ENCODE measurements at places on chromosomes 2 and 18.

- DNase-seq, result peak; percentile 23
Measured at GRCh38 chr18:33951031-33951430, 273.7 kb downstream of the NOL4 start.

DNA sequence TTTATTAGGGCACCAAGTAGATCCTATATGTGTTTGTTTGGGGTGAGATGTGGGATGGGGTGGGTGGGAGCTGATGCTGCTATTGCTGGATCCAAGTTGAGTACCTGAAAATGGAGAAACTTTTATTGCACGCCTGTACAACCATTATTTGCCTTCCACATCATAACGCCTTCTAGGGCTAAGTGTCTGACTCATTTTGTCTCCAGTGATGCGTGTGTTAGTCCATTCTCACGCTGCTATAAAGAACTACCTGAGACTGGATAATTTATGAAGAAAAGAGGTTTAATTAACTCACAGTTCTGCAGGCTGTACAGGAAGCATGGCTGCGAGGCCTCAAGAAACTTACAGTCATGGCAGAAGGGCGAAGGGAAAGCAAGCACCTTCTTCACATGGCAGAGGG lies 58.2 kb downstream of the KDM3A start:
- DNase-seq, result no peak

DNA sequence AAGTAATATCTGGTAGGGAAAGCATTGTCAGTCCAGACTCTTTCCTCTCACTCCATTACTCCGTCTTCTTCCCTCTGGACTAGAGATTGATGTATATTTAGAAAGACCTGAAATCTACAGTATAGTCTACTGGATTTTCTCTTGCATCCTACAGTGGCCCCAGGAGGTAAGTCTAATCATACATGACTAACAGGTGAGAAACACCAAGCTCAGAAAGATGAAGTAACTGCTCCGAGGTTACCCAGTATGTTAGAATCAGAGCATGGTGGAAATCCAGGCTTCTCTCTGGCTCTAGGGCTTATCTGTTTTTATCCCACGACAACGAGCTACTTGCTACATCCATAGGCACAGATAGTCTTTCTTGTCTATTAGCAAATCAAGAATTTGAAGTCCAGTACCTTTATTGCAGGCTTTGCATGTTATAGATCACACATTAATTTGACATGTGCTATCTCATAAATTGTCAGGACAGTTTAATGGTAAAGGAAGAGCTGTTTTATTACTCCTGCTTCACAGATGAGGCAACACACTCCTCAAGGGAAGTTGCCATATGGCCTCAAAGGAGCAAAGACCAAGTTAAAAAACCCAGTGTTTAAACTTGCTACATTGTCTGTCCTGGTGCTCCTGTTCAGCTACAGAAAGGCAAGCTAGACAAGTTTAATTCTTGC lies 484.3 kb downstream of the THSD7B start:
- DNase-seq, result no peak

DNA sequence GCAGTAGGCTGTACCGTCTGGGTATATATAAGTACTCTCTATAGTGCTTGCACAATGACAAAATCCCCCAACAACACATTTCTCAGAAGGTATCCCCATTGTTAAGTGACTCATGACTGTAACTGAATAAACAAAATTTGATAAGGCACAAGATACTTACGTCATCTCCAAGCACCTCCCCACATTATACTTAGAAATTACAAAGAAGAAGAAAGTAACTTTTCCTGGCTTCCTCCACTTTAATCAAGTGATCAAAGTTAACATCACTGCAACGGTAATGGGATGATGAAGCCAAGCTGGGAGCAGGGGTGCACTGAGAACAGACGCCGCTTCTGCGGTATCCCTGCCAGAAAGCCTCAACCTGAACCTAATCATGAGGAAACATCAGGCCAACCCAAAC lies 9.7 kb downstream of the TNS1 start:
- DNase-seq, result peak; percentile 76

DNA sequence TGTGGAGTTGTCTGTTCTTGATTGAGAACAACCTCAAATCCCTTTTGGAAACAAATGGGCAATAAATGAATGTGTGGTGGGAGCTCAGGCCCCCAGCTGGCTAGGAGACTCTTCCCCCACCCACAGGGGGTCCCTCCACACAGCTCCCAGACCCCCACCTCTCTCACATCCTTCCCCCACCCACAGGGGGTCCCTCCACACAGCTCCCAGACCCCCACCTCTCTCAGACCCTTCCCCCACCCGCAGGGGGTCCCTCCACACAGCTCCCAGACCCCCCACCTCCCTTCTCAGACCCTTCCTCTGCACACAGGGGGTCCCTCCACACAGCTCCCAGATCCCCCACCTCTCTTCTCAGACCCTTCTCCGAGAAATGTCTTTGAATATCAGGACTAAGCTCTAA lies 79.0 kb upstream of the CTDP1 start:
- DNase-seq, result no peak

GRCh38 chr2:19697131-19697530 lies 204.7 kb downstream of the TTC32 start:
- DNase-seq, result no peak

DNA sequence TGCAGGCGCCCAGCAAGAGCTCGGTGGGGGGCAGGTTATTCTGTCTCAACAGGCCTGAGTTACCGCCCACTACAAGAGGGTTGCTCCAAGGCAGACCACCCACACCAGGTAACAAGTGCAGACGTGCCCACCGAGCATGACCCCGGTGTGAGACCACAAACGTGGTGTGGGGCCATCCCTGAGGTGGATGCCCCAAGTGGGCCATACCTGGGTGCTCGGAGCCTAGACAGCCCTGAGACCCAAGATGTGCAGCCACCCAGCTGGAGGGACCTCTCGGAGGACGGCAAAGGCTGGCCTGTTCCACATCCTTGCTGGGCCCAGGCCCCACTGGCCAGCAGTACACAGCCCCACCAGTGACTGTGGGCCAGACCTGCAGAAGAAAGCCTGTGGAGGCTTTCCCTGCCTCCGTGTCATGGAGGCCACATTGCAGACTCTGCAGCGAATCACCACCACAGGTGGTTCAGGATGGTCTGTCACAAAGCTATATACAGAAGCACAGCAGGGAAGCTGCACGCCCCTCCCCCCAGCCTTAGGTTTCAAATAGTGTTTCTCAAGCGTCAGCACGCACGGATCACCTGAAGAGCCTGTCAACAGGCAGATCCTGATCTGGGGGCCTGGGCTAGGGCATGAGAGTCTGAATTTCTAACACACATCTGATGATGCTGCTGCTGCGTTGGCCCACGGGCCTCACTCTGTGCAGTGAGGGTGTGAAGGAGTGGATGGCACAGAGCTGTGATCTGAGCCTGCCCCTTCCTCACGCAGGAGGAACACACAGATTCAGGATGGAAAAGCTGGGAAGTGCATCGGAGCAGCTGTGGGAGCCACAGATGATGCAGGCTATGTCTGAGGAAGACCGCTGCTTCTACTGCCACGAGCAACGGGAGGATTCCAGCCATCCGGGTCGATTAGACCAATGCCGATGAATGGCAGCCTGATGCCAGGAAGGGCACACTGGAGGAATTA lies 96.8 kb downstream of the UXS1 start:
- no peak for DNase-seq

DNA sequence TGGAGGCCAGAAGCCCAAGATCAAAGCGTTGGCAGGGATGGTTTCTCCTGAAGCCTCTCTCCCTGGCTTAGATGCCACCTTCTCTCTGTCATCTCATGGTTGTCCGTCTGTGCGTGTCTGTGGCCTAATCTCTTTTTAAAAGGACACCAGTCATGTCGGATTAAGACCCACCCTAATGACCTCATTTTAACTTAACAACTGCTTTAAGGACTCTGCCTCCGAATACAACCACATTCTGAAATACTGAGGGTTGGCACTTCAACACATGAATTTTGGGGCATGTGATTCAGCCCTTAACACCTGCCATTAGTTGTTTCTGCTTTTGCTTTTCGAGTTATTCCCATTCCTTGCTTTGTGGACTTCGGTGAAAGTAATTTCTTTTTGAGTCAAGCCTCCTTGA lies 97.8 kb upstream of the SMIM21 start:
- no peak for DNase-seq

- no peak for DNase-seq
Measured at GRCh38 chr18:46652372-46652771, 4.6 kb downstream of the LOXHD1 start.

DNA sequence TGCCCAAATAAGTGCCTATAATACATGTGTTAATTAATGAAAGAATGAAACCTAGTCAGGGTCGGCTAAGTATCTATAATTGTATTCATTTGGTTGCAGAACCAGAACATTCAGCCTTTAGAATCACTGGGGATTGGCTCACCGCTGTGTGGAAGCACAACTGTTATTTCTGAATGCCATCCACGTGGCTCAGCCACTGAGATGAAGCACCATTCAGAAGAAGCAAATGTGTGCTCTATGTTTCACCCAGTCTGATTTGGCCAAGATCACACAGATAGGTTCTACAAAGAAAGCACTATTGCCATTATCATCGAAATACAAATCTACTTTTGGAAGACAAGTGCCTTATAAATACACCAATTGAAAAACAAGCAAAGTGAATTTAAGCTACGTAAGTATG lies 30.6 kb upstream of the SPOPL start:
- DNase-seq, result no peak

GRCh38 chr2:216151313-216152025 lies 42.3 kb downstream of the XRCC5 start:
- no peak for DNase-seq

GRCh38 chr2:141554810-141555209 lies 576.0 kb downstream of the LRP1B start:
- DNase-seq, result peak; percentile 19

GRCh38 chr18:23849141-23849540 lies 159.9 kb downstream of the LAMA3 start:
- DNase-seq, result no peak

- DNase-seq, result no peak
Measured at GRCh38 chr2:33782395-33783230, 183.5 kb upstream of the FAM98A start.

DNA sequence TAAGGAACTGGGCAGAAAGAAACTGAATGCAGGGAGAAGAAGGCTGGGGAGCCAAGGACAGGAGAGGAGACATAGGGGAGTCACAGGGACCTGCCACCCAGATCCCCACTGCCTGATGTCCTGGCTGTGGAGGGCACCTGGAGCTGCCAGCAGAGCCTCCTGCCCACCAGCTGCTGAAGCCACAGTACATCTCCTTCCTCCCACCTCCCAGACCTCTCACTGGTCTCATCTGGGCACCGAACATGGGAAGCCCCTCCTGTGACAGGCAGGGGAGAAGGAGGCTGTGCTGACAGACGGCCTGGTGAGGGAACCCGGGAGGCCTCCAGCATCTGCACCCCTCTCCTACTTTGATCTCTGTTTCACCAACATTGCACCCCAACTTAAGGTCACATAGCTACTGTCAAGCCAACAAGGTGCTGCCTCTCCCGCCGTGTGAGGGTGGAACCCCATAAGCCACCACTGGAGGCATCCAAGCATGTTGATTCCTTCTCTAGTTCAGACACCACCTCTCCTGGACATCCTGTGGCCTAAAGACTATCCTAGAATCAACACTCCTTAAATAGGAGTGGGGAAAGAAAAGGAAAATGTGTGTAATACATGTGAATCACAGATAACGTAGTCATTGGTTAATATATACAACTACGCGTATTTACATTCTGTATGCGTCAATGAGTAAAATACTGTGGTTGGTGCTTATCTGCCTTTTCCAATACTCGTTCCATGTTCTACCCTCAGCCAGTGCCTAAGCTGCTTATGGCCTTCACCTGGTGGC lies 3.5 kb upstream of the RNPEPL1 start:
- DNase-seq, result no peak

GRCh38 chr2:157181234-157181633 lies 76.3 kb upstream of the GALNT5 start:
- DNase-seq, result no peak

Data from non-pigmented ciliary epithelial cell (primary cell).